ENCODE measurements at places on chromosomes 12 and 14.

- no peak for DNase-seq
These were observed 9.6 kb downstream of the FAIM2 start for GRCh38 chr12:49893753-49894750.

- DNase-seq, result no peak
These were observed 63.2 kb upstream of the NR2C1 start for GRCh38 chr12:95136598-95136997.

GRCh38 chr14:67166450-67166853 lies 22.8 kb upstream of the GARIN2 start:
- peak; percentile 46 for DNase-seq

GRCh38 chr12:132398386-132398991 lies 69.1 kb upstream of the GALNT9 start:
- no peak for DNase-seq

GRCh38 chr14:65986041-65986440 lies 500.1 kb upstream of the CCDC196 start:
- no peak for DNase-seq

GRCh38 chr14:91961297-91962220 lies 14.1 kb upstream of the FBLN5 start:
- no peak for DNase-seq

- DNase-seq, result no peak
These were observed 524.4 kb downstream of the MED13L start for GRCh38 chr12:115752913-115753726.

DNA sequence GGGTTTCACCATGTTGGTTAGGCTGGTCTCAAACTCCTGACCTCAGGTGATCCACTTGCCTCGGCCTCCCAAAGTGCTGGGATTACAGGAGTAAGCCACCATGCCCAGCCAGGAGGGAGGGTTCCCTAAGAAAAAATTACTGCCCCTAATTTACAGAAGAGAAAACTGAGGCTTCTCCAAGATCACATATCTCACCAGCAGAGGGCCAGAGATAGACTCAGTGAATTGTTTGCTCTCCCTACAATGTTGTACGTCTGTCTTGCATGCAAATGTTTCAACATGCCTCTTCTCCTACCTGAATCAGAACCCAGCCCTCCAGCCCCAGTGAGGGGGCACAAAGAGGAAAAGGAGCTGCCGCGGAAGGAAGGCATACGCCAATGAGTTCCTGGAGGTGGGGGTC lies 48.3 kb upstream of the TMEM263 start:
- DNase-seq, result no peak

- no peak for DNase-seq
These were observed 14.7 kb downstream of the TMEM119 start for GRCh38 chr12:108582978-108583770.

- DNase-seq, result no peak
These were observed 934.4 kb downstream of the AACS start for GRCh38 chr12:125999628-126000027.

DNA sequence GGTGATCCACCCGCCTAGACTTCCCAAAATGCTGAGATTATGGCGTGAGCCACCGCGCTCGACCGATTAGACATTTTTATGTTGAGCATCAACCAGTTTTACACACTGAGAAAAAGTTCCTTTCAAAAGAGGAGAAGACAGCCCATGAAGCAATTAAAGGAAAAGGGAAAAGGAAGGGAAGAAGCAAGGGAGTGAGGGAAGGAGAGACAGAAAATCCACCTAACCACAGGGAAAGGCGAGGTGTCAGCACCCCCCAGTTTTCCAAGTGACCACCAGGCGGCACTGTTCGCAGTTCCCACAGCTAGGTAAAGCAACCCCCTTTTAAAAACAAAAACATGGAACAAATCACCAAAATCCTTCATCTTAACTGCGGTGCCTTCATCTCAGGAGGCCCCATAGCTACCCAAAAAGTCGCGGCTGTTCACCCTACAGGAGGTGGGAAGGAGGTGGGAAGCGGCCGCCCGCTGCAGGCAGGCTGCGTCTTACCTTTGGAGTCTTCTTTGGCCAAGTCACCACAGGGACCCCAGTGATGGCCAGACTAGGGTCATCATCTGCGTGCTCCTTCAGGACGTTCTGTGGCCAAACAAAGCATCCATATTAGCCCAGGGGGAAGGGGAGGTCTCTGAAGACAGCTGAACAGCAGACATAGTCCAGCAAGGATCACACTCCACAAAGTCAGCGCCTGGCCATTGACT lies 86.6 kb downstream of the KDM2B start:
- peak; percentile 43 for DNase-seq

- DNase-seq, result no peak
These were observed 23.9 kb downstream of the PRICKLE1 start for GRCh38 chr12:42565633-42566032.

- DNase-seq, result no peak
These were observed 346.6 kb downstream of the NAV3 start for GRCh38 chr12:78177298-78177697.

DNA sequence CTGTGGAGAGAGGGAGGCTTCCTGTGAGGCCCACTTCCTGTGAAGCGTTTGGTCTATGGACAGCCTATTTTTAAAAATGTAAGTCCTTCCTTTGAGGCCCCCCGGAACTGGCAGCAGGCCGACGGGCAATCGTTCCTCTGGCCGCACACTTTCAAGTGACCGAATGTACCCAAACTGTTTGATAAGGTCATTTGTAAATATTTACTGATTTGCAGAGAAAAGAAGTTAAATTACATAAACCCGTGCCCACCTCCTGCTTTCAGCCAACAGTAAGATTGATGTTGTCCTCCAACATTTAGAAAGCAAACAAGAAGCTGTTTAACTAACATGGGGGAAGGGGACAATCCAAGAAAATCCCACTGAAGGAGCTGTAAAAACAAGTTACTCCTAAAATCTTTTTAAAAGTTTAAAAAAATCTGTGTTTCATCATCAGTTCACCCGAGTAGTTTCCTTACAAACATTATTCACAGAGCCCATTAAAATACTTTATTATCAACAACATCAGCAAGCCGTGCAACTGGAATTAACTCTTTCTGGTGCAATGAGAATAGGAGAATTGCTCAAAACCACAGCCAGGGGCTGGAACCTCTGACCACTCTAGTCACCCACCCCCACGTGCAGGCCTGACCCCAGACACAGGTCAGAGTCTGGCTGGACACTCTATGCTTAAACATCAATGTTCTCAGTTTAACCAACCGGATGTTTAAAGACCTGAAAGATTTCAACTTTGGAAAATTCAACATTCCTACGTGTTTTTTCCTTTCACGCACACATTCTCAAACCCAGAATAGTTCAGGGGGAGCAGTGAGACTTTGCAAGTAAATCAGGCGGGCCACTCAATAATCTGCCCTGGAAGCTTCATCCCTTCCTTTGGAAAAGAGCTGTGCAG lies 65.3 kb downstream of the FOXN3 start:
- no peak for DNase-seq

GRCh38 chr12:62484233-62484632 lies 17.6 kb downstream of the MON2 start:
- no peak for DNase-seq

DNA sequence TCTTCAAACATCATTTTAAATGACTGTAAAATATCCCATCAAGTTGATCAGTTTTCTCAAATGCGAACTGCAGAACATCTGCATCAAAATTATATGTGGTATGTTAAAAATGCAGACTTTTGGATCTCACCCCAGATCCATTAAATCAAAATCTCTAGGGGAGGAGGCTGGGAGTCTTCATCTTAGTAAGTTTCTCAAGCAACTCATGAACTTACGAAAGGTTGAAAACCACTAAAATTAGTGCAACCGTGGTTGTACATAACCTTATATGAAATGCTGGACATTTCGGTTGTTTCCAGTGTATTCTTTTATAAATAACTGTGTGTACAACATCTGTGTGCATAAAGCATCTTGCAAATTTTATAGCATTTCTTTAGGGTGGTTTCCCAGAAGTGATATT lies 39.2 kb downstream of the ZFP36L1 start:
- DNase-seq, result no peak

GRCh38 chr14:89349171-89350008 lies 67.6 kb downstream of the FOXN3 start:
- DNase-seq, result no peak

- DNase-seq, result no peak
These were observed 64.7 kb downstream of the WASHC3 start for GRCh38 chr12:101997102-101997501.

DNA sequence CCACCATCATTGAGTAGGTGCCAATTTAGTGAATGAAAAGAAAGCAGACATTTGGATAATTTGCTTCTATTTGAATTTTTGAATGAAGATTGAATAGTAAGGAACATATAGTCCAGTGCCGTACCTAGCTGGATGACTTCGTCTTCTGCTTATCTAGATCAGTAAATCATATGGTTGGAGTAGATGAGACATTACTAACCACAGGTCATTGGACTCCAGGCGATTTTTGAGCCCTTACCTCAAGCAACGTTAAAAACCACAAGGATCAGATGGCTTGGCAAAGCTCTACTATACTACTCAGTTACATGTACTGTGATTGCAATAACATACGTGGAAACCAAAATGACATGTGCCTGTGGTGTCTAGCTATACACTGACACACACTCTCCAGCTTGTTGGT lies 1.7 kb upstream of the SPATS2 start:
- no peak for DNase-seq

- no peak for DNase-seq
These were observed 187.8 kb upstream of the ARHGAP5 start for GRCh38 chr14:31889297-31889696.

DNA sequence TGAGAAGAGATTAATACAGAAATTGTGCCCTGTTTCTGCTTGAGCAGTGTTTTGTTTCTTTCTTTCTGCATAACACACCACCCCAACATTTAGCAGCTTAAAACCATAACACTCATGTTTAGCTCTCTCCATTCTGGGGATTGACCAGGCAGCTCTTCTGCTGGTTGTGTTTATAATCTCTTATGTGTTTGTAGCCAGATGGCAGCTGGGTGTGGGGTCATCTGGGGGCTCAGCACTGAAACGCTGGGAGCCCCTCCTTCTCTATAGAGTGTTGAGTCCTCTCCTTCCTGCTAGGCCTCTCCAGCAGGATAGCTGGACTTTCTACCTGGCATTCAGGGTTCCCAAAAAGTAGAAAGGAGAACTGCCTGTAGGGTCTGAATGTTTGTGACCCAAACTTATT lies 270.6 kb downstream of the TTC8 start:
- no peak for DNase-seq

- no peak for DNase-seq
These were observed 463.3 kb upstream of the FOXG1 start for GRCh38 chr14:28303248-28303647.

- DNase-seq, result no peak
These were observed 28.7 kb upstream of the TEX22 start for GRCh38 chr14:105369653-105370040.

- no peak for DNase-seq
These were observed 15.0 kb downstream of the CAPZA3 start for GRCh38 chr12:18752947-18753346.

DNA sequence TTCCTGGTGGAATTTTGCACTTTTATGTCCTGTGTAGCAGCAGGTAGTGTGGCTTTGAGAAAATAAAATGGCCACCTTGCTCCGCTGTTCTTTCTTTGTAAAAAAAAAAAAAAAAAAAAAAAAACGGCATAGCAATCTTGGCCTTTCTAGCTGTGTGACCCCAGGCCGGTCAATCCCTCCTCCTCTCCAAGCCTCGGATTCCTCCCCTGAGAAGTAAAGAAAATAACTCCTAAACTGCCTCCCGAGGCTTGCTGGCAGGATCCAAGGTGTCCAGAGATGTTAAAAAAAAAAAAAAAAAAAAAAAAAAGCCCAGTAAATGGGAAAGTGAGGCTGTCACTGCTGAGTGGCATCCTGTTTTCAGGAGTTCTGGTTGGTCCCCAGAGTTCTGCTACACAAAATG lies 23.9 kb upstream of the MAP1LC3B2 start:
- no peak for DNase-seq

DNA sequence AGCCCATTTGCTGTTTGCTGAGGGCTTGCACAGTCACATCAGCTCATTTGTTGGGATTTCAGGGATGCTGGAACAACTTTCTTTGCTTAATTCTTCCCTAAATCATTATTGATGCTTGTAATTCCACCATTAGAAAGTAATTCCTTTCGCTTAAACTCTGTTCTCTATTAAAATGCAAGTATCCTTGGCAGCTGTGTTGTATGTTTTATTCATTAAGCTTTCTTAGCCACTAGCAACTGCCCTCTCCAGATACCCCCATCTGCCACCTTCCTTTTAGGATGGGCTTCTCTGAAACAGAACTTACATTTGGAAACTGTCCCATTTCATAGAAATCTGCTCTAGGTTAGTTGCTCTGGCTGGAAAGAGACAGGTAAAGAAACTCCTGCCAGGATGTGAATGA lies 43.7 kb downstream of the ADCK1 start:
- no peak for DNase-seq

Measured in stimulated activated CD4-positive, alpha-beta T cell treated with anti-CD3 and anti-CD28 coated beads, Interleukin-12 subunit alpha, Interleukin-12 subunit beta, amount 100 ng/mL, for 48 hours (primary cell).